ENCODE measurements at places on chromosomes 5 and 9.

- H3K4me1 ChIP-seq: peaks cover 39% of the 10 kb centered on the region
- no peak for DNase-seq
- no peaks in the 10 kb centered on the region for H3K27me3 ChIP-seq
- H3K36me3 ChIP-seq: peaks cover 15% of the 10 kb centered on the region
Observed at GRCh38 chr9:15268782-15269181, 38.2 kb downstream of the TTC39B start.

GRCh38 chr5:110288766-110289511, 437.5 kb downstream of the TMEM232 start:
- H3K4me1 ChIP-seq: peaks cover 4% of the 10 kb centered on the region
- no peaks in the 10 kb centered on the region for H3K27me3 ChIP-seq
- no peak for DNase-seq
- H3K36me3 ChIP-seq: no peaks in the 10 kb centered on the region
- no peak overlapping the region for H3K4me3 ChIP-seq

- H3K27ac ChIP-seq: no peak overlapping the region
- H3K4me1 ChIP-seq: no peaks in the 10 kb centered on the region
- no peaks in the 10 kb centered on the region for H3K27me3 ChIP-seq
Observed at GRCh38 chr5:107900721-107901120, 230.0 kb upstream of the EFNA5 start.

- no peak for DNase-seq
- H3K27me3 ChIP-seq: no peaks in the 10 kb centered on the region
- peaks cover 82% of the 10 kb centered on the region for H3K4me1 ChIP-seq
- H3K4me3 ChIP-seq: peak overlapping the region; percentile 69
Observed at GRCh38 chr5:10634562-10634961, 70.7 kb downstream of the ANKRD33B start.

- peaks cover 19% of the 10 kb centered on the region for H3K27me3 ChIP-seq
- H3K4me1 ChIP-seq: peaks cover 34% of the 10 kb centered on the region
- no peak overlapping the region for H3K27ac ChIP-seq
- no peak overlapping the region for H3K4me3 ChIP-seq
Observed at GRCh38 chr5:141694479-141694878, 12.4 kb upstream of the ARAP3 start.

DNA sequence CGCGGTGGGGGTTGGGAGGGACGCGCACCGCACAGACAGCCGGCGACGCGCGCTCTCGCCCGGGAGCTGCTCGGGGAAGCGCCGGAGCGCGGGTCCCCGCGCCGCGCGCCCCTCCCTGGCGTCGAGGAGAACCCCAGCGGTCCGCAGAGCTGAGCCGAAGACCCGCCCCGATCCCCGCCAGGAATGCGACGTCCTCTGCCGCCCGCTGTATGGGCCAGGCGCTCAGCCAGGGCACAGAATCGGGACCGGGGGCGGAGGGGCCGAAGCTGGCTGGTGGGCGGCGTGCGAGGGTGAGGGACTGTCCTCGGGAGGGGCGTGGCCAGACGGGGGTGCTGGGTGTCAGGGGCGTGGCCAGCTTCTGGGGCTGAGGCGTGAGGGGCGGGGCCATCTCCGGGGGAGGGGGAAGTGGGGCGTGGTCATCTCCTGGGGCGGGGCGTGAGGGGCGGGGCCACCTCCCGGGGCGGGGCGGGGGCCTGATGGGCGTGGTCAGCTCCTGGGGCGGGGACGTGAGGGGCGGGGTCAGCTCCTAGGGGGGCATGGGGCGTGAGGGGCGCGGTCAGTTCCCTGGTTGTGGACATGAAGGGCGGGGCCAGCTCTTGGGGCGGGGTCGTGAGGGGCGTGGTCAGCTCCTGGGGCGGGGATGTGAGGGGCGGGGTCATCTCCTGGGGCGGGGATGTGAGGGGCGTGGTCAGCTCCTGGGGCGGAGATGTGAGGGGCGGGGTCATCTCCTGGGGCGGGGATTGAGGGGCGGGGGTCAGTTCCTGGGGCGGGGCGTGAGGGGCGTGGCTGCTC, 965 bp downstream of the PTGDS start:
- H3K27me3 ChIP-seq: peaks cover 9% of the 10 kb centered on the region
- no peaks in the 10 kb centered on the region for H3K36me3 ChIP-seq
- H3K4me3 ChIP-seq: no peak overlapping the region
- peaks cover 6% of the 10 kb centered on the region for H3K4me1 ChIP-seq

DNA sequence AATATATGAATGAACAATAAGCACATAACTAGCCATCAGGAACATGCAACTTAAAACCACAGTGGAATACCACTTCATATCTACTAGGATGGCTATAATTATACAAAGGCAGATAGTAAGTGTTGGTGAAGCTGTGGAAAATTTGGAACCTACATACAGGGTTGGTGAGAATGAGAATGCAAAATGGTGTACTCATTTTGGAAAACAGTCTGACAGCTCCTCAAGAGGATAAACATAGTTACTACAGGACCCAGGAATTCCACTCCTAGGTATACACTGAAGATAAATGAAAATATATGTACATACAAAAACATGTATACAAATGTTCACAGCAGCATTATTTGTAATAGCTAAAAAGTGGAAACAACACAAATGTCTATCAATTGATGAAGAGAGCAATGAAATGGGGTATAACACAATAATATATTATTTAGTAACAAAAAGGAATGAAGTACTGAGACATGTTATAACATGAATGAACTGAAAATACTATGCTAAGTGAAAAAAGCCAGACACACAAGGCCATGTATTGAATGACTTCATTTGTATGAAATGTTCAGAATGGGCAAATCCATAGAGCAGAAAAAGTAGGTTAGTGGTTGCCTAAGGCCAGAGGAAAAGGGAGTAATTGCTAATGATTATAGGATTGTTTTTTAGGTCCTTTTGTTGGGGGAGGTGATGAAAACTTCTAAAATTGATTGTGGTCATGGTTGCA, 31.2 kb upstream of the CDK5RAP2 start:
- DNase-seq: no peak
- peaks cover 1% of the 10 kb centered on the region for H3K27me3 ChIP-seq
- H3K27ac ChIP-seq: no peak overlapping the region
- H3K4me1 ChIP-seq: no peaks in the 10 kb centered on the region
- peaks cover 7% of the 10 kb centered on the region for H3K36me3 ChIP-seq
- no peak overlapping the region for H3K4me3 ChIP-seq

GRCh38 chr9:81474125-81474524, 215.2 kb downstream of the TLE1 start:
- no peak overlapping the region for H3K27ac ChIP-seq
- H3K36me3 ChIP-seq: no peaks in the 10 kb centered on the region
- DNase-seq: no peak
- no peaks in the 10 kb centered on the region for H3K4me1 ChIP-seq

DNA sequence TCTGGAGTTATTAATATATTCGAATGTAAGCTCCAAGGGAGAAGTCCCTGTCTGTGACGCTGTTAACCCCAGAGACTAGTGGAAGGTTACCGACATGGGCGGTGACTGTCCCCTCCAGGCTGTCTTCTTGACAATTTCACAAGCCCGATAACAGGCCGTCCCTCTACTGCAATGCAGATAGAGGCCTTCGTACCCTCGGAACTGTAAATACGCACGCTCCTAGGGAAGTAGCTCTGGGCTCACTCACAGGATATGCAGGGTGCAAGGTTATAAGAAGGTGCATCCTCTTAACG, 680 bp upstream of the RFK start:
- peak overlapping the region; percentile 97 for H3K4me3 ChIP-seq
- DNase-seq: peak; percentile 57
- peaks cover 36% of the 10 kb centered on the region for H3K4me1 ChIP-seq
- H3K27me3 ChIP-seq: no peaks in the 10 kb centered on the region
- H3K36me3 ChIP-seq: peaks cover 15% of the 10 kb centered on the region

DNA sequence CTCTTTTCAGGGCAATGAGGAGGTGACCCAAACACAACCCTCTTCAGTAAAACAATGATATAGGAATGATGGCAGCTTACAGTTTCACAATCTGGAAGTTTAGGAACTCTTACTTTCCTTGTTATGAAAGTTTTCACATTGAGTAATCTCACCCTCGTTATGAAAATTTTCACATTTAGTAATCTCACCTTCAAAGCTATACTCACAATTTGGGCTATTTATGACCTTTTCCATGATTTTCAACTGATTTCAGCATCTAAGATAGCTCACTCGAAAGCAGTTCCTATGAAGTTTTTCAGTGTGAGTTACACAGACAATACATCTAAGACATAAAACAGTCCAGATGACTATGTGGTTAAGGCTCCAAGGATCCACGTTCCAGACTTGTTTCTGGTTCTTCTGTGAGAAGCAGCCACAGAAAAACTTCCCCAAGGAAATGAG, 57.1 kb downstream of the FOXD1 start:
- peaks cover 3% of the 10 kb centered on the region for H3K36me3 ChIP-seq
- no peak overlapping the region for H3K27ac ChIP-seq
- H3K4me3 ChIP-seq: no peak overlapping the region
- H3K4me1 ChIP-seq: peaks cover 25% of the 10 kb centered on the region
- DNase-seq: no peak

- H3K4me1 ChIP-seq: no peaks in the 10 kb centered on the region
- H3K27ac ChIP-seq: no peak overlapping the region
- H3K27me3 ChIP-seq: peaks cover 8% of the 10 kb centered on the region
- DNase-seq: no peak
- H3K36me3 ChIP-seq: no peaks in the 10 kb centered on the region
- H3K4me3 ChIP-seq: no peak overlapping the region
Observed at GRCh38 chr5:59317023-59317773, 576.3 kb downstream of the PDE4D start.

DNA sequence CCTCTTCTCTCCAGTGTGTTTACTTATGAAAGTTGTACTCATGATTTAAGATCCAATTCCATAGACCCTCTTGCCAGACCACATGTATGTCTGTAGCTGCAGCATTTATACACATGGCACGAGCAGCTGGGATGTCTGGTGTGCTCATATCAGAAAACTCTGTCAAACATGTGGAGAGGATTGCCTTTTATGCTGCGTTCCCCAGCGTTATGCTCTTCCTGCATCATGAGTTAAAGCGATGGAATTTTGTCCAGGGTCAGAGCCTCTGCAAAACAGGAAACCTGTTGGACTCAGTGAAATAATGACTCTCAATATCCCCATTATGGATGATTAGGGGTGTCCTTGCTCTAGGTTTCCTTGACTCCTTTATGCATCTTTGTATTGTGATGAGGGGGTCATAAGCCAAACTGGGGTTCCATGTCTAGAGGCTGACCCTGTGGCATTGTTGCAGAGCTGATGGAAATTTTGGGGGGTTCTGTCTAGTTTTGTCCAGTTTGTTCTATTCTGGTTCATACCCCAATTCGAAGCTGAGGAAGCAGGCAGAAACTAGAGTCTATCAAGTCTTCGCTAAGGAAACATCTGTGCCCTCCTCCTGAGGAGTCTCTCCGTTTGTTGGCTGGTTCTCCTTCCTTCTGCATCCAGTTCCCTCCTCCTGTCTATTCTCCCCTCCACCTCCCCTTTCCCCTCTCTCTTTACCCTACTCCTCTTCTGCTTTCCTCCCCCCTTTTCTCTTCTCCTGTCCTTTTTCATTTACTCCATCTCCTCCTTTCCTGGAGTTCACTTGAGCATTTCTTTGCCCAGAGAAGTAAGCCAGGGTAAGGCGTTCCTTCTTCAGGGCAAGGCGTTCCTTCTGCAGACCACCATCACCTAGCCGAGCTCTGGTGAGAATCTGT, 252.8 kb downstream of the MAST4 start:
- H3K27ac ChIP-seq: peak overlapping the region; percentile 60
- peaks cover 23% of the 10 kb centered on the region for H3K36me3 ChIP-seq
- H3K4me3 ChIP-seq: no peak overlapping the region
- peaks cover 52% of the 10 kb centered on the region for H3K4me1 ChIP-seq
- DNase-seq: no peak
- peaks cover 4% of the 10 kb centered on the region for H3K27me3 ChIP-seq

GRCh38 chr5:68277431-68277830, 61.9 kb downstream of the PIK3R1 start:
- no peak overlapping the region for H3K4me3 ChIP-seq
- H3K27ac ChIP-seq: no peak overlapping the region
- H3K36me3 ChIP-seq: peaks cover 57% of the 10 kb centered on the region
- DNase-seq: no peak
- no peaks in the 10 kb centered on the region for H3K27me3 ChIP-seq

GRCh38 chr9:6759185-6759977, 1.6 kb downstream of the KDM4C start:
- peak overlapping the region; percentile 99 for H3K27ac ChIP-seq
- H3K27me3 ChIP-seq: no peaks in the 10 kb centered on the region
- H3K4me1 ChIP-seq: peaks cover 27% of the 10 kb centered on the region
- H3K4me3 ChIP-seq: peak overlapping the region; percentile 99
- no peak for DNase-seq
- H3K36me3 ChIP-seq: peaks cover 8% of the 10 kb centered on the region

GRCh38 chr5:5344606-5345005, 77.9 kb upstream of the ICE1 start:
- no peak overlapping the region for H3K4me3 ChIP-seq
- no peaks in the 10 kb centered on the region for H3K27me3 ChIP-seq
- no peaks in the 10 kb centered on the region for H3K36me3 ChIP-seq
- DNase-seq: no peak
- no peak overlapping the region for H3K27ac ChIP-seq
- H3K4me1 ChIP-seq: no peaks in the 10 kb centered on the region

GRCh38 chr5:149820012-149820411, 89.9 kb downstream of the PPARGC1B start:
- no peak overlapping the region for H3K27ac ChIP-seq
- peaks cover 3% of the 10 kb centered on the region for H3K27me3 ChIP-seq
- H3K36me3 ChIP-seq: no peaks in the 10 kb centered on the region
- no peaks in the 10 kb centered on the region for H3K4me1 ChIP-seq

DNA sequence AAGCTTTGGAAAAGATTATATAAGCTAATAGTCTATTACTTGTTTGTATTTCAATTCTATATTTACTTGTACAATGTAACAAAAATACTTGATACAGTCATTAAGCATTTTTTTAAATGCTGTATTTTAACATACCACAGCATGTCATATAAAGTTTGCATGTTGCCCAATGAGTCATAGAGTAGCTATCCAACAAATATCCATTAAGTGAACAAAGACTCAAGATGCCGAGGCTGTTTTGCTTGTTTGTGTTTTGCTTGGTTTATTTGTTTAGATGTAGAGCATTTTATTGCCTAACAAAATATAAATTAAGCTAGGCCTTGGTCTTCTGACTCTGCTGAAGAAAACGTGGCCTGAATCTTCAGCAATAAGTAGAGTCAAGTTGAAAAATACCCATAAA, 1584.3 kb upstream of the NUDT12 start:
- DNase-seq: no peak
- no peak overlapping the region for H3K27ac ChIP-seq
- no peaks in the 10 kb centered on the region for H3K36me3 ChIP-seq
- H3K4me3 ChIP-seq: no peak overlapping the region
- no peaks in the 10 kb centered on the region for H3K4me1 ChIP-seq

DNA sequence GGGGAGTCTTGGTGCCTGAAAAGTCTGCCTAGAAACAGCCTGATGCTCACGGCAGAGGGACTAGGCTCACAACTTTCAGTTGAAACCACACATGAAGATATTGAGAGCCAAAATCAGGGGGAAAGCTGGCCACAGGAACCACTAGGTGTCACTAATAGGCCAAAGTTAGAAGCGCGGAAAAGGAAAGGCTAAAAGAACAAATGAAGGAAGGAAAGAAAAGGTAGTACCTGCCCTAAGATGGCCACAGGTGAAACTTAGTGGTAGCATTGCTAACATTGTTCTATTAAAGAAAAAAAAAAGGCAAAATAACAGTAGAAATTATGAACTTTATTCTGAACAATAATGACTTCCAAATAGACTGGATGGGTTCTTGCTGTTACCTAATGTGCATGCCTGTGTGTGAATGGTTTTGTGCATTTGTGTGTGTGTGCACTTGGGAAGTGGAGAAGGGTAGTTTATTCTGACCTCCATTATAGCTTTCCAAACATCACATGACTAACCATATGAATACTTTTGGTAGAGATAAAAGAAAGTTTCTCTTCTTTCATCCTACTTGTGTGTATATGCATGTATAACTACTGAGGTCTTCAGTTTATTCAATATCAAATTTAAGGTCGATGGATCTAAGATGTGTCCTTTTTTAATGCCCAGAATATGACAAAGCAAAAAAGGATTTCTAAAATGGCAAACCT, 2.1 kb upstream of the RFESD start:
- no peaks in the 10 kb centered on the region for H3K36me3 ChIP-seq
- no peak overlapping the region for H3K4me3 ChIP-seq
- DNase-seq: peak; percentile 20
- peaks cover 8% of the 10 kb centered on the region for H3K27me3 ChIP-seq
- peaks cover 27% of the 10 kb centered on the region for H3K4me1 ChIP-seq

Measured in activated T-helper 1 cell treated with anti-CD3 and anti-CD28 coated beads, Interleukin-12 subunit alpha, Interleukin-12 subunit beta, Interleukin-2, Interleukin-4 antibody, amounts not matched to agents 30 ng/mL and 10 ng/mL and 1 ng/mL, durations not matched to agents 14 hours and 24 hours and 36 hours (primary cell).